DMS79 treated with DMSO at 0.1 percent for 48 hours (cell line): ENCODE measurements at places on chromosomes 2 and 18.

GRCh38 chr2:127362971-127363370, 24.8 kb downstream of the MAP3K2 start:
- no peak for DNase-seq

GRCh38 chr2:145350011-145350410, 830.1 kb upstream of the ZEB2 start:
- DNase-seq = no peak

DNA sequence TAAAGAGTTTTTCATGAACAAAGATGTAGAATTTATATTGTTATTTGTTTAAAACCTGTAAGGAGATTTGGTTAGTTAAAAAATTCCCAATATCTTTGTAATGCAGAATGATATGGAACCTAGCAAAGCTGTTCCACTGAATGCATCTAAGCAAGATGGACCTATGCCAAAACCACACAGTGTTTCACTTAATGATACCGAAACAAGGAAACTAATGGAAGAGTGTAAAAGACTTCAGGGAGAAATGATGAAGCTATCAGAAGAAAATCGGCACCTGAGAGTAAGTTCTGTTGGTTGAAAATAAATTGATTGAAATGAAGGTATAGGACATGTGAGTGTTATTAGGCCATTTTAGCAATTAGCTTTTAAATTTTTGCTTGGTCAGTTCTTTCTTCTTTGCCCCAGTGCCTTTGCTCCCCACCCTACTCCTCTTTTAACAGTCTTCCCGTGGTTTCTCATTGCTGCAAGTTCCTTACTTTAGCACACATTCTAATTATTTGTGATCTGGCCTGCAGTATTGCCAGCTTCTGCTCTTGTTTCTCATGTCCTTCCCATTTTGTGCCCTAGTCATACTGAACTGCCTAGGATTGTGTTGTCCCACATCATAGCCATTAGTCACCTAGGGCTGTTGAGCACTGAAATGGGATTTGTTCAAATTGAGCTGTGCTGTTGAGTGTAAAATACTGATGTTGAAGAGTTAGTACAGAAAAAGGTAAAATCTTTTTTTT, 36.6 kb downstream of the VAPA start:
- no peak for DNase-seq

DNA sequence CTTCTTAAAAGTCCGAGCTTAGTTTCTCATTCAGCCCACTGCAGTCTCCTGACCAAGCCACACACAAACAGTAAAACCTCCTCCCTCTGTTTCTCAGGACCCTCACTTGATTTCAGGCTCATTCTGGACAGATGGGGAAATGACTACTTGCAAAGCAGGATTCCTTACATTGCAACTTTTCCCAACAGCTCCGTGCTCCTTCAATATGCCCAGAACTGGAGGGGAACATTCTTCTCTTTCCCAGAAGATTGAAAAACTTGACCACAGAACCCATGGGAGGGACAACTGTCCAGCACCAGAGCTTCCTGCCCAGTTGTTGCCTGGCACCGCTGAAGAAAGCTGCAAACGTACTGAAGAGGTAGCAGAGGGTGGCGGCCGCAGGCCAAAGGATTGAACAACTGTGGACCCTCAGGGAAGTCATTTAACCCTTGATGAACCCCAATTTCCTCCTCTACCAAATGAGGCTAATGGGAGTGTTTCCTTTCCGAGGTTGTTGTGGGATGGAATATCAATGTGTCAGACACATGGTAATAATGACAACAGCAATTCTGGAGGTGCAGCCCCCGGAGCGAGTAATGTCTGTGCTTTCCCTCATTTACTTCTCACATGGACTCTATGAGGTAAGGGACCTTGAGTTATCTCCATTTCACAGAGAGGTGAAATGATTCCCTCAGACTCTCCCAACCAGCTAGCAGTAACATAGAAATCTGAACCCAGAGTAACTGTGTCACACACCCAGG, 25.0 kb downstream of the BCL11A start:
- no peak for DNase-seq

- no peak for DNase-seq
These were observed at the start of gene CRACDL for GRCh38 chr2:98935777-98936352. Gene CRACDL (minus strand): TSS chr2:98936225. CDS start chr2:98846800, 89,425 bp downstream.

DNA sequence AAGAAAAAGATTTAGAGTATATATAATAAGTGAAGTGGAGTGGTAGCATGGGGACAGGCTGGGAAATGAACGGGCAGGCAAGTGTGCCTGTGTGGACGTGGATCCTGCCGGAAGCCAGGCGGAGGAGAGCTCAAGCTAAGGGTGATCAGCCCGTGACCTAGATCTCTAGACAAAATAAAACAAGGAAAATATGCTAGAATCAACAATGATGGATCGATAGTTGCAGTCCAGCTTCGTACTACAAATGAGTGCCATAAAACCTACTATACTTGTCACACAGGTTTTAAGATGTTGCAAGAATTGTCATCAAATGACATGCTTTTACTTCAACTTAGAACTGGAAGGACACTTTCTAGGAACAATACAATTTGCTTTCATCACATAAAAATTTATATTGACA, 8.5 kb downstream of the EIF2AK2 start:
- DNase-seq = no peak

- no peak for DNase-seq
These were observed 7.7 kb downstream of the ZSCAN30 start for GRCh38 chr18:35282353-35282752.

GRCh38 chr18:78643004-78643403, 336.6 kb upstream of the SALL3 start:
- no peak for DNase-seq

DNA sequence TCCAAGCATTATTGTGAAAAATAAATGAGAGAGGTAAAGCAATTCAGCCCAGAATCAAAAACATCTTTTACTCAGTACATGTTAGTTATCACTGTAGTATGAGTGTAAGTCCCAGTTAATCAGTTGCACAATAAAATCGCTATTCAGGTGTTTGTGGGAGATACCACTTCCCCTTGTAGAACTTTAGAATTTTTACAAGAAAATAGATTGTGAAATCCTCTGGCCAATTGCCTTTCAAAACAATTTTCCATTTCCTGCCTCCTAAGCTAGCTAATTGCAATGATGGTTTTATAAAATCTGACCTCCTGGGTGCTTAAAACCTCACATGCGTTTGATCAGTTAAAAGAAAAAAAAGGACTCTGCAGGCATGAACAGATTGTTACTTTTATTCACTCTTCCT, 332.5 kb downstream of the PID1 start:
- no peak for DNase-seq

- DNase-seq = no peak
These were observed 8.8 kb downstream of the TXNDC2 start for GRCh38 chr18:9894454-9895068.

GRCh38 chr2:15937105-15937881, 3.1 kb upstream of the MYCN start:
- no peak for DNase-seq

DNA sequence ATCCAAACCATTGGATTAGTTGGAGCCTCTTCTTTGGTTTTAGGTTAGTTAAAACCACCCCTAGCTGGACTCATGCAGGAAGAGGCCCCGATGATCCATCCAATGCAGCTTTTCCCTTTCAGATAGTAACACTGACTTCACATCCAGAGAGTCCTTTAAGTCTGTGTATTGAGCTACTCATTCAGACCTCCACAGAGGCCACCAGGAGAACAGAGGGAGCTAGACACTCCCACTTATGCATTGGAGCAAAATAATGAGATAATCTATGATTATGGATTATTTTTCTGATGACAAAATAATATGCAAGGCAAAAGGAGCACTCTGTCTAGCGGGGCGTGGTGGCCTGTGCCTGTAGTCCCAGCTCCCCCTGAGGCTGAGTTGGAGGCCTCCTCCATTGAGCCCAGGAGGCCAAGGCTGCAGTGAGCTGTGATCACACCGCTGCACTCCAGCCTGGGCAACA, 1.6 kb upstream of the ROCK2 start:
- DNase-seq = no peak

DNA sequence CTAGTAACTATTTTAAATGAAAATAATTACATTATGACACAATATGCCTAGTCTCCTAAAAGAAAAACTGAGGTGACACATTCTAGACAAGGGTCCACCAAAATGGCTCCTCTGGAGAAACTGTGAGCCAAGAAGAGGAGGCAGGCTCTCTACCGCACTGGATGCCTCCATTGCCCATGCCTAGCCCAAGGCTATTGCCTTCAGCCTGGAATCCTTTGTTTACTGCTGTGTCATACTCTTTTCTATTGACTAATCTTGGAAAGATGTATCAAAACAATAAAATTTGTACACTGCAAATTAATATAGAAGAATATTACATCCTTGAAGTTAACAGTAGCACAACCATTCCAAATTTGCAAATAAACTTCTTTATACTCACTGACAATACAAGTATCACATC, 167.1 kb downstream of the RAB3GAP1 start:
- no peak for DNase-seq

DNA sequence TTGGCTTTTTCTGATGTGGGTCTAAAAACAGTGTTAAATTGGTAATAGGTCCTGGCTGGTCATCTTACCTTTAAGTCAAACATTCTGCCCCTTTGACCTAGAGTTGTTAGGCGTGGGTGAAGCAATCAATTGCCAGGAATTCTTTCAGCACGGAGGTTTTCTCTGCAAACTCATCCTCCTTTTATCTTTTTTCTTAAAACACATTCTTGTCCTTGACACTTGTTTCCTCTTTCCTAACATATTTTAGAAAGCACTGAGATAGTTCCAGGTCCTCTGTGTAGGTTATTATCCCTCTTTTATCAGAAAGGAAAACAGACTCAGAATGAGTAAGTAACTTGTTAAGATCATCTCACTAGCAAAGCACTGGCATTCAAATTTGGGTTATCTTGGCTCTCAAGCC, 18.6 kb upstream of the AP1S3 start:
- no peak for DNase-seq

DNA sequence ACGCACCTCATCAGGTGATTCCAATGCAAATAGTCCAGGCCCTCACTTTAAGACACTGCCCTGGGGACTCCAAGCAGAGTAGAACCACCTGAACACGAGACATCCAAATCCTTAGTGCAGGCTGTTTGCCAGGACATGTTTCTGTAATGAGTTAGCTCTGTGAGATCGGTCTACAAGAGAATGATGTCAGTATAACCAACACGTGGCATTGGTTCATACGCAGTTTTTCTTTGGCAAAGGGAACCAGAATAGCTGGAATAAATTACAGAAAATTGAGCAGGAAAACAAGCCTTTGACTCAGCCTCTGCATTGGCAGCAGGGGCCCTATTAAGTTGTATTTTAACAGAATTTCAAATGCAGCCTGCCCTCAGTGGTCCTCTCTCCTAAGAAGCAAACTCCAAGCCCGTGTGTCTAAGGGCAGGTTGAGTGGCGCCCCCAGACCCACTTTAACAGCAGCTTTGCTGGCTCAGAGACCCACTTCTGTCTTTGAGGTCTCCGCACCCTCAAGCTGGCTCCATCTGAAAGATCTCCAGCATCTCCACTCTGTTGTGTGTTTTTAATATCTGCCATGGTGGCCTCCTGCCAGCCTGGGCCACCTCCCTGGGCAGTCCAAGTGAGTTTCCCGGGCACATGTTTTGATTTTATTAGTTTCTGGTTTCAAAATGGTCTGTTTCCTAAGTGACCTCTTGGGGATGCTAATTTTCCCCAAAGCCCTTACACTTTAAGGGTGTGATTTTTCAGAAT, 61.3 kb downstream of the ALPK2 start:
- DNase-seq = no peak

DNA sequence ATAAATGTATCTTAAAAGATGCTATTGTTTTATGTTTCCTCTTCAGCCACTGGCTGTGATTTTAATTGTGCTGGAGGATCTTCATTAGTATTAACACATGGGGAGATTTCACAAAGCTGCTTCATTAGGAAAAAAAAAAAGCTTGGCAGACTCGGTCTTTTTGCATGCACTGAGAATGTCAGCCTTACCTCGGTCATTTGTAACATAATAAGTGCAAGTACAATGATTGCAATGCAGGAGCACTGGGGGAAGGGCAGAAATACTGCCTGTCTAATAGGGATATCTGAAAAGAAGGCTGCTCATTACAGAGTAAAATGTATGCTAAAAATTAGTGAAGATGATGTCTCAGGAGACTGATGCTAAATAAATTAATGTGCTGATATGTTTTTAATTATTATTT, 1.3 kb upstream of the BAZ2B start:
- peak; percentile 88 for DNase-seq

DNA sequence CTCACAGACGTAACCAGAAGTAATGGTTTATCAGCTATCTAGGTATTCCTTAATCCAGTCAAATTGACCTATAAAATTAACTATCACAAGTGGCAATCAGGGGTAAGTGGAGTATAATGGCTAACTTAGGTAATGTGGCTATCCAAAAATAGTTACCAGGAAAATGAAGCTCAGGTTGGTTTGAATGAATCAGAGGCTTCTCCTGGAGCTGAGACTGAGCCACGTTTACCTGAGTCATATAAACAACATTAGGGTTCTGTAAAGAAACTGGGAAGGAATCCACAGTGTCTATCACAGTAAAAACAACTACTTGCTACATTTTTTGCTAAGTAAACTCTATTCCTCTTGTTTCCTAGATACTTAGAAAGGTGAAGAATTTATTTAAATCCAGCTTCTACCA, 236.0 kb upstream of the SPHKAP start:
- no peak for DNase-seq

- no peak for DNase-seq
These were observed 64.2 kb downstream of the MTCL1 start for GRCh38 chr18:8769509-8770095.

DNA sequence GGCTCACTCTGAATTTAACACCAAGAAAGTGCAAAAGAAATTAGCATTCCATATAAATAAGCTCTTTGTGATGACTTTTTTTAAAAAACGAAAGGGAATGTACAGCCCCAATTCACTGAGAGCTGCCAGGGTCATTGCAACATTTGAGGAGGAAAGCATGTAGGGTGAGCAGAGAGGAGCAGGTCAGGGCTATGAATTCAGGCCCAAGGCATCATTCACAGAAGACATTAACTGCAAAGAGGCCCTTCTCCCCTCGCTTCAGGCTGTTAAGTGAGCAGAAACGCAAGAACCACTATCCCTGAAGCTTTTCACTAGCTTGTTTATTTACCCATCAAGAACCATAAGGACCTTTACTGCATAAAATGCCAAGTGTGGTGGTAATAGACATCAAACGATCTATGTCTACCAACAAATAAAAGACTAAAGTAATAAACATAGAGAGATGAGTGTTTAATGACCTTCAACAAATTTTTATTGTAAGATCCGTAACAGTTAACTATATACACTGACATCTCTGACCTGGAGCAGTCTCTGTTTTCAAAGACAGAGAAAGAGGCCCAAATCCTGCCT, 333.1 kb upstream of the HNRNPA3 start:
- DNase-seq = peak; percentile 93

DNA sequence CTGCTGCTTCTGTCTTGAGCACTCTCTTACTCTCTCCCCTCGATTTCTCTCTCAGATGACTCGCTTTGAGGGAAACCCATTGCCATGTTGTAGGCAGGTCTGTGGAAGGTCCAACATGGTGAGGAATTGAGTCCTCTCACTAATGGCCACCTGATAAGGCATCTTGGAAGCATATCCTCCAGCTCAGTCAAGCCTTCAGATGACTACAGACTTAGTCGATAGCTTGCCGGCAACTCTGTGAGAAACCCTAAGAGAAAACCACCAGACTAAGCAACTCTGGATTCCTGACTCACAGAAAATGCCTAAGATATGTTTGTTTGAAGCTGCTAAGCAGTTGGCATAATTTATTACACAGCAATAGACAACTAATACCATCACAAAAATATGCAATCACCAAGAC, 51.2 kb downstream of the WDR75 start:
- no peak for DNase-seq

- no peak for DNase-seq
These were observed 19.3 kb downstream of the INPP5D start for GRCh38 chr2:233079473-233079877.
